ENCODE measurements at places on chromosomes 11 and 22.

DNA sequence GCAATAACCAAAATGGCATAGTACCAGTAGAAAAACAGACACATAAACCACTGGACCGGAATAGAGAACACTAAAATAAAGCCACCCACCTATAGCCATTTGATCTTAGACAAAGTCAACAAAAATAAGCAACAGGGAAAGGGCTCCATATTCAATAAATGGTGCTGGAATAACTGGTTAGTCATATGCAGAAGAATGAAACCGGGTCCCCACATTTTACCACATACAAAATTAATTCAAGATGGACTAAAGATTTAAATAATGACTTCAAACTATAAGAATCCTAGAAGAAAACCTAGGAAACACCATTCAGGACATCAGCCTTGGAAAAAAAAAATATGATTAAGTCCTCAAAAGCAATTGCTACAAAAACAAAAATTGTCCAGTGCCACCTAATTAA is 30.1 kb upstream of the NOX4 start:
- DNase-seq = no peak

GRCh38 chr22:38075105-38075825 is 8.7 kb downstream of the SLC16A8 start:
- no peak for DNase-seq

GRCh38 chr22:48351376-48352085 is 1476.1 kb downstream of the BRD1 start:
- no peak for DNase-seq

- no peak for DNase-seq
Observed at GRCh38 chr11:3639841-3640240, 2.0 kb downstream of the ART5 start.

DNA sequence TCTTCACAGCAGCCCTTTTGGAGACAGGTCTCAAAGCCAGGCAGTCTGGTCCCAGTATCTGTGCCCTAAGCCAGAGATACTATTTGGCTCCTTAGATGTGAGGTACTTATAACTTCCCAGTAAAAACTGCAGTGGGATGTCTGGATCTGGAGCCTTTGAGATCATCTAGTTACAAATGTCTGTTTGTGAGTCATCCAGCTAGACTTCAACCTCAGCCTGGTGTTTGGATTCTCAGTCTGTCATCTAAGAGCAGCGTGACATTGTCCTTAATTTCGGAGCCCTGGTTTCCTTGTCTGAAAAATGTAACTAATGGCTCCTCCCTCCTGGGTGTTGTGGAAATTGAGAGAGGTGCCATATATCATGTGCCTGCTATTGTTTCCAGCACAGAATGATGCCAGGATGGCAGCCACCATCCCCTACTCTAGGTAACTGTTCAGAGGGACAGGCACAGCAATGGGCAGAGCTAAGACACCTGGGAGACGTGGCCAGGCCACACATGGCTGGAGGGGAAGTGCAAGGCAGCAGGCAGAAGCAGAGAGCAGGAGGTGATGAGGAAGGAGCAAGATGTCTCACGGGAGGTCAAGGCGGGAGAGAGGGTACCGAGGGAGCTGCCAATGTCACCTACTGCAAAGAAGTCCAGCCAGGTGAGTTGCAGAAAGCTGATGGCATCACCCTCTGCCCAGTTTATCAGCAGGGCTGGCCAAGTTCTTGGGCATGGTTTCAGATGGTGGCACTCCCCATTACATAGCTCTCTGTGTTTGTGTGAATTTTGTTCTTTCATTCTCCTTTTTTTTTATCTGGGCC is 20.6 kb upstream of the ST3GAL4 start:
- DNase-seq = no peak

- DNase-seq = no peak
Observed at GRCh38 chr11:11843211-11843621, 1.4 kb downstream of the USP47 start.

DNA sequence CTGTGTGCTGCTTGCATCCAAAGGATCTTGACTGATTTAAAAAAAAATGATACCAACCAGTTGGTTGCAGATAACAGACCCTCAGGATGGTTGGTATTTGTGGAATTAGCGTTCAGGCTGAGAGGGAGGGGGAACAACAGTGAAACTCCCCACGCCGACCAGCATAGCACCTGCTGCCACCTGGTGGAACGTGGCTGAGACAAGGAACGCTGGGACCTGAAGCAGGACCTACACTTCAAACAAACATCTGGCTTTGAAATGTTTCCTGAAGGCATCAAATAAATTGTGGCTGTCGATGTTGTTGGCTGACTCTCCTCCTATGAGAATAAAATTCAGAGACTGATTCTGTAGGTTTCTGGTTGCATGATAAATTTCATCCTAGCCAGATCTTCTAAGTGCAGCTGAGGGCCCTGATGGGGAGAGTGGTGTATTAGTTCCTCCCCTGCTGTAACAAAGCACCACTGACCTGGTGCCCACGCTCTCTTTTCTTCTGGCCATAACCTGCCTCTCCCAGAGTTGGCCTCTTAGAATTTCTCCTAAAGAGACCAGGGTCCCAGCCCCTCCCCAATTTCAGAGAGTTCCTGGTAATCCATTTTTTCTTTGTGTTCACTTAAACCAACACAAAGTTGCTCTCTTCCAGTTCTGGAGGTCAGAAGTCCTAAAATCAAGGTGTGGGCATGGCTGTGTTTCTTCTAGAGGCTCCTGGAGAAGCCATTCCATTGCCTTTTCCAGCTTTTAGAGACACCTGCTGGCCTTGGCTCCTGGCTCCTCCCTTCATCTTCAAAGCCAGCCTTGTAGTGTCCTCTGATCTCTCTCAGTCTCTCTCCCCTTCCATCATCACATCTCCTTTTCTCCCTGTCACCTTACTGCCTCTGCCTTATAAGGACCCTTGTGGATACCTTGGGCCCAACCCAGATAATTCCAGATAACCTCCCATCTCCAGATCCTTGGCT is 17.3 kb downstream of the APOL2 start:
- DNase-seq = no peak

DNA sequence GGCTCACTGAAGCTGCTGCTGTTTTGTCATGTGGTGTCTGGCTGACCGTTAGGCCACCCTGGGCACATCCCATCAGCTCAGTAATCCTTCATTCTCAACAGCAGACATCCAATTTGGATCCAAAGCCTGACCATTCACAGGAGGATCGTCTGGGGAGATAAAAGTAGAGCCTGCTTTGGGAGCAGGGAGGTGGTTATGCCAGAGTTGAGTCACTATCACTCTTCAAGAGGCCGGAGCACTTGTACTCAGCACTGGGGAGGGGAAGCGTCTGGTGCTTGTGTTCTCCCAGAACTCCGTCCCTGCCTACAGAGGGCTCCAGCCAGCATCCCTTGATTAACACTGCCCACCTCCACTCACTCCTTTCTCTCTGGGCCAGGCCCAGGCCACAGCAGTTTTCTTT is 382.6 kb downstream of the OPCML start:
- DNase-seq = no peak

- DNase-seq = no peak
Observed at GRCh38 chr22:48204296-48204695, 1441.8 kb downstream of the TBC1D22A start.

- DNase-seq = no peak
Observed at GRCh38 chr11:126496576-126497337, 141.3 kb downstream of the ST3GAL4 start.

- no peak for DNase-seq
Observed at GRCh38 chr22:42179616-42180015, 49.0 kb upstream of the CYP2D6 start.

- no peak for DNase-seq
Observed at GRCh38 chr11:6717426-6717825, 34.3 kb upstream of the MRPL17 start.

DNA sequence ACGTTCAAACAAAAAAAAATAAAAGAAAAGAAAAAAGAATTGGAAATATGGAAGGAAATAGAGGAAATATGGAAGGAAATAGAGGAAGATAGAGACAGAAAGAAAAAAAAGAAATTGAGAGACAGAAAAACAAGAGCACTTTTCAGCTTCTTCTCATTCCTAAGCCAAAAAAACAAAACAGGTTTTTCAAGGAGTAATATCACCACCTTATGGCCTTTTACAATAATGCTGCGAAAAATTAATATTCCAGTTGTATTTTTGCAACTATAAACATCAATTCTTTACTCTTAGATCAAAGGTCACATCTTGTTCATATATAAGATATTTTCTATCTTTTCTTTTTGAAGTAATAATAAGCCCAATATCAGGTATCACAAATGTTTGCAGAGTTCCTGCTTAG is 328.3 kb downstream of the FAT3 start:
- DNase-seq = no peak

DNA sequence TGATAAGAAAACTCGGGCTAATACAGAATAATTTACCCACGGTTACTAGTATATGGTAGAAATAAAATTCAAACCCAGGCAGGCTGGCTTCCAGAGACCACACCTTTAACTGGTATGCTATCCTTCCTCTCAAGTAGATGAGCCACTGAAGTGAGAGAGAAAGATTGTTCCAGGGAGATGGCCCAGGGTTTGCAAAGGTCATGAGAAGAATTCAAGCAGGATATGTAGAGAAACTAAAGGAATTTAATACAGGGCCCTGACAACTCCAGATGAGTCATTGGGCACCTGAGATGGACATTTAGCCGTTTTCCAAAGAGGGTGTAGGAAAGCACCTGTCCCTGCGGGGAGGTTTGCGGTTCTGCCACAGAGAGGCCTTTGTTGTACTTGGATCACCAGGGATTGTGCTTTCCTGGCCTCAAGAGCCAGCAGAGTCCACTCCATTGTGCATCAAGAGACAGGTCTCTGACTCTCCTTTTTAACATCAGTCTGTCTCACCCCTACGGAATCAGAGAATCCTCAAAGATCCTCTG is 152.7 kb upstream of the BLID start:
- DNase-seq = no peak

DNA sequence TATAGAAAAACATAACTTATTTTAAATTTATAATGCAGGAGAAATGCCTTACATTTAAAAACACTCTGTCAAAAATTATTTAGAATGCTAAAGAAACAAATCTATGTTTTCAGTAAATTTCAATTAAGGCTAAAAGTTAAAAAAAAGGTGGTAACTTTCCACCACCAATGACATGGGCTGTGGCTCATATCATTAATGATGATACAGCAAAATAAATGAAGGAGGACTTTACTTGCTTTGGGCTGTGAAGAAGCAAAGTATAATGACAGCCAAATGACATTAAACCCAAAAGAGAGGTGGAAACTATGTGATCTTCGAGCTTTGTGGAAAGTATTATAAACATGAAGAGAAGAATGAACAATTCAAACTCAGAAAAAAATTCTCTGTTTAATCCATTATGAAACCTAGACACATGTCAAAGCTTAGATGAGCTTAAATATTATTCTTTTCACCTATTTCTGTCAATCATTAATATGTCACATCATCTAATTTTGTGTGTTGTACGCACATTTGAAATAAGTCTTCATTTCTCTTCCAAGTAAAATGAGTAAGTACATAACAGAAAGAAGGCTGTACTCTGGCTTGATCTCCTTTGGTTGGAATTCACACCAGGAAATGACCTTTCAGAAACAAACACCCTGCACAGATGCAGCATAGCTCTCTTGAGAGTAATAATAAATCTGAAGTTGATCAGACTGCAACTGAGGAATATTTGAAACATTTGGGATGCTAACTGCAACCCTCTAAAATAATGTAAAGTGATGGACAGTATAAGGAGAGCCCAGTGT is 265.8 kb downstream of the TTC28 start:
- DNase-seq = no peak

DNA sequence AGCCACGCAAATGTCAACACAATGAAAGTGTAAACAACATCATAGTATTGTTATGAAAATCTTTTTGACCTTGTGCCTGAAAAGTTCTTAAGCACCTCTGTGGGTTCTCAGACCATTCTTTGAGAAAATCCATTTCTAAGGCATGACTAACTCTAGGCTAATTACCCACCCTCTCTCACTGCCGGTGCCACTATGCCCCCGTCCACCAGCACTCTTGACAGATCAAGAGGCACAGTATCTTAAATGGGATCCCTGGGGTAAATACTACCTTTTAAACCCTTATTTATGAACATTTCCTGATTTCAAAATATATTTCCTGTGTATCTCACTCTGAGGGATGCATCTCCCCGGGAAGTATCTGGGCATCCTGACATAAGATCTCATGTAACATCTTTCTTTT is 607.5 kb downstream of the METTL15 start:
- no peak for DNase-seq

- DNase-seq = no peak
Observed at GRCh38 chr11:11491014-11491413, 130.8 kb downstream of the GALNT18 start.

DNA sequence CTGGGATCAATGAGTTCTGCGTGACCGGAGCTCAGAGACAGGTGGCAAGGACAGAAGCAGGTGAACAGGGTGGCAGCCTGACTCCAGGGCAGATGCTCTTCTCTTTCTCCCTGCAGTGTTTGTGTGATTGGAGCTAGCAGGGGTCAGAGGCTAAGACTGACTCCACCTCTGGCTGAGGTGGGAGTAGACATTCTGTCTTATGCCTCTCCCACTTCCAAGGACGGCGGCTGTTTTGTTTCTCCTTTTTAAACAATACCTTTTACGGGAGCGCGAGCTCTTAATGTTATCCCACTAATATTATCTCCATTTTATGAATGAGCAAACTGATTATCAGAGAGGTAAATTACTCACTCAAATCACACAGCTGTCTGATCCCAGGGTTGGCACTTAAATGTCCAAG is 323.7 kb downstream of the MIAT start:
- no peak for DNase-seq

DNA sequence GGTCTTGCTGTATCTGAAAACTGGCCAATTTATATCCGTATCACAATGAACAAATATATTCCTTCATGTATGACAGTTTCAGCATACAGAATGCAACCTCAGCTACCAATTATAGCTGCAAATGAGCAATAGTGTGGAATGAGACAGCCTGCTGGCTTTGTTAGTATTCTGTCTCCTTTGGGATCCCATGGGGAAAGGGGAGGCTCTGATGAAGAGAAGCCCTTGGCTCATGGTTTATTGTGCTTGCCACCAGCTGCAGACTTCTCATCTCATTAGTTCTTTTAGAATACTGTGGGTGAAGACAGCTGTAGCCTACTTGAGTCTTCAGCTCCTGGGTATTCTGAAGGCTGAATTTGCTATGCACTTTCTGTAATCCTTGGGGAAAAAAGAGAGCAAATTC is 42.4 kb downstream of the PITPNB start:
- no peak for DNase-seq

GRCh38 chr11:76513654-76514034 is 68.8 kb downstream of the EMSY start:
- DNase-seq = no peak

GRCh38 chr11:74460481-74461154 is 6.7 kb downstream of the KCNE3 start:
- no peak for DNase-seq

GRCh38 chr22:50485221-50486131 is 1.2 kb upstream of the MIOX start:
- no peak for DNase-seq

DNA sequence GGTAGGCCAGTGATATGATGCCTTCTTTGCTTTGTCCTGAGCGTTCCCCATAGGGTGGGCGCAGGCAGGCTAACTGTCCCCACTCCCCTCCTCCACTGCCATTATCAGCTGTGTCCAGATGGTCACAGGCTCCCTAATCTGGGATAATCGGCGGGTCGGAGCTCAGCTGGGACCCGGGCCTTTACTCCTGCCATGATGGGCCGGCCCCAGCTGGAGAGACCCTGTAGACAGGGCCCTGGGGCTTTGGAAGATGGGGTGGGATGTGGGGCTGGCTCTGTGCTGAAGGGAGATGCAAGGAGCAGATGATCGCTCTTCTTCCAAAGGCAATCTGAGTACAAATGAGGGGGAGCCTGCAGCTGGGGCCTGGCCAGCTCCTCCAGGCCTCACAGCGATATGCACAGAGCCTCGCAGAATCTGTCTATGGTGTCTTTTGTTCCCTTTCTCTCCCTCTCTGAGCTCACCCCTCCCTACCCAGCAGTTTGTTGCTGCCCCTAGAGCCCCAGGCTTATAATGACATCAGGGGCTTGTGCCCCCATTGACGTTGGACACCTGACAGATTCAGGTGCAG is 11.9 kb downstream of the KLHL35 start:
- no peak for DNase-seq

Data from stimulated activated CD8-positive, alpha-beta memory T cell treated with anti-CD3 and anti-CD28 coated beads, Interleukin-4, amount 100 ng/mL, for 4 hours (primary cell).